Mucosa of descending colon (tissue), 3 donors: ENCODE measurements at places on chromosomes 16 and 17.

DNA sequence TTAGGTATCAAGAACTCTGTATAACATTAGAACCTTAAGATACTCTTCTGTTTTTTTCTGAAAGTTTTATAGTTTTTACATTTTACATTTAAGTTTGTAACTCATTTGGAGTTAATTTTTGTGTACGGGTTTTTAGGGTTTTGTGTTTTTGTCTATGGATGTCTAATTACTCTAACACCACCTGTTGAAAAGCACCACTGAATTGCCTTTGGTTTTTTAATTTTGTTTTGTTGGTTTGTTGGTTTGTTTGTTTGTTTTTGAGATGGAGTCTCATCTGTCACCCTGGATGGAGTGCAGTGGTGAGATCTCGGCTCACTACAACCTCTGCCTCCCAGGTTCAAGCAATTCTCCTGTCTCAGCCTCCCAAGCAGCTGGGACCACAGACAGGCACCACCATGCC is 29.8 kb upstream of the ZNF629 start:
- DNase-seq = no peak

DNA sequence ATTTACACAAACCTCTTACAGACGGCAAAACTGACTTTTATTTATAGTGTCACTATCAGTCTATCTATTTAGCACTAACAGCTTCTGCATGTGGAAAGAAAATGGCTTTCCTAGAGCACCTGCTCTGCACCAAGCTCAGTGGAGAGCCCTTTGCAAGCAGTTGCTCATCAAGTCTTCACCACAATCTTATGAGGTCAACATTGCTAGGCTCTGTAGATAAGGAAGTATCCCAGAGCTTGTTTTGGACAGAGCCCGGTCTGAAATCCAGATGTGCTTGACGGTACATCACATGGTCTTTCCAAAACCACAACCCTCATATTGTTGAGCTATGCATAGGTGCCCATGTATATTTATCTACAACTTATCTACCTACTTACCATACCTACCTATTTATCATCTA is 572.7 kb upstream of the CDH5 start:
- DNase-seq = no peak

DNA sequence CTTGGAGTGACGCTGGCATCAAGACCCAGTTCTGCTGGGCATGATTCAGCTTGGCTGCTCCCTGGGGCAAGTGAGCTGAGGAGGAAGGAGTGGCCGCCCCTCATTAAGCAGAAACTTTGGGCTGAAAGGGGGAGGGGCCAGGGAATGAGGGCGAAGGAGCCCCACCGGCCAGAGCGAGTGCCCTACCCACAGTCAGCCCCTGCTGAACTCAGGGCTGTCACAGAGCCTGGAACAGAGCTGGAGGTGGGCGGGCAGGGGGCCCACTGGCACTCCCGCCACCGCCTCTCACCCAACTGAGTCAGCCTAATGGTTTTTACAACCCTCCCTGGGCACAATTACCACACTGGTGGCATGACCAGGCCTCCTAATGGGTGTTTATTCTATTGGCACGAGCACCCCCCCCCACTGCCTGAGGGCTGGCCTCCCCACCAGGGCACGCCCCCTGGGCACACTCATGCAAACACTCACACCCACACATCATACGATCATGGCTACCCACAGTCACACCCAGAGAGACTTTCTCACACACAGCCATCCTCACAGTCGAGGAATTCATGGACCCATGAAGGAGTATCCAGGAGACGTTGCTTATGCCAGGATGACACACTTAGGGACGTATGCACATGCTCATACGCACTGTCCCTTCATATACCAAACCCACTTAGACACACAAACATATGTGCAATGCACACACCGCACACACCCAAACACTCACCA is 19.2 kb downstream of the UNC119 start:
- peak; percentile 52 for DNase-seq

GRCh38 chr16:12507366-12507765 is 296.3 kb downstream of the CPPED1 start:
- DNase-seq = no peak

- DNase-seq = no peak
Observed at GRCh38 chr17:72466606-72467005, 345.8 kb downstream of the SOX9 start.

DNA sequence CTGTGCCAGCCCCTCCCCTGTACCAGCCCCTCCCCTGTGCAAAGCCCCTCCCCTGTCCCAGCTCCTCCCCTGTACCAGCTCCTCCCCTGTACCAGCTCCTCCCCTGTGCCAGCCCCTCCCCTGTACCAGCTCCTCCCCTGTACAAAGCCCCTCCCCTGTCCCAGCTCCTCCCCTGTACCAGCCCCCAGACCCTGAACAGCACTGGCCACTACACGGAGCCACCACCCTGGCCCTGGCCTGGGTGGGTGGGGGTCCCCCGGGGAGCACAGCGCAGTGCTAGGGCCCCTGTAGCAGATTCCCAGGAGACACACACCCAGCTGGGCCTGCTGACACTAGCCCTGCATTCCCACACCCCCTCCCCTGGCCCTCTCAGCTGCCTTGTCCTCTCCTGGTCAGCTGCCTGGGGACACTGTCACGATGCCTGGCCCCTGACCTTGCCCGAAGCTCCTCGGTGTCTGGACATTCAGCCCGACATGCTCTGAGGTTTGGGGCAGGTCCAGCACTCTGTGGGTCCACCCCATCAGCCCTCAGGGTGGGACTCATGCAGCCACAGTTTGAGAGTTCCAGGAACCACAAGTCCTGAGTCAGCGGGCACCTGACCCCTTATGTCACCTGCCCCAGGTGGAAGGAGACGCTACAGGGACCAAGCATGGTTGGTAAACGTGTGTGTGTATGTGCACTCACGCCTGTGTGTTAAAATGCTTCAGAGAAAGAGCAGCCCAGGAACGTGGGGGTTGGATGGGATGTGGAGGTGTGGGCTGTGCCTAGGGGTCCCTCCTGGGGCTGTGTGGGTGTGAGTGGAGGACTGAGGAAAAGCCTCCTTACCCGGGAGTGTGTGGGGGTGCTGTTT is 114.2 kb downstream of the METRNL start:
- DNase-seq = no peak

DNA sequence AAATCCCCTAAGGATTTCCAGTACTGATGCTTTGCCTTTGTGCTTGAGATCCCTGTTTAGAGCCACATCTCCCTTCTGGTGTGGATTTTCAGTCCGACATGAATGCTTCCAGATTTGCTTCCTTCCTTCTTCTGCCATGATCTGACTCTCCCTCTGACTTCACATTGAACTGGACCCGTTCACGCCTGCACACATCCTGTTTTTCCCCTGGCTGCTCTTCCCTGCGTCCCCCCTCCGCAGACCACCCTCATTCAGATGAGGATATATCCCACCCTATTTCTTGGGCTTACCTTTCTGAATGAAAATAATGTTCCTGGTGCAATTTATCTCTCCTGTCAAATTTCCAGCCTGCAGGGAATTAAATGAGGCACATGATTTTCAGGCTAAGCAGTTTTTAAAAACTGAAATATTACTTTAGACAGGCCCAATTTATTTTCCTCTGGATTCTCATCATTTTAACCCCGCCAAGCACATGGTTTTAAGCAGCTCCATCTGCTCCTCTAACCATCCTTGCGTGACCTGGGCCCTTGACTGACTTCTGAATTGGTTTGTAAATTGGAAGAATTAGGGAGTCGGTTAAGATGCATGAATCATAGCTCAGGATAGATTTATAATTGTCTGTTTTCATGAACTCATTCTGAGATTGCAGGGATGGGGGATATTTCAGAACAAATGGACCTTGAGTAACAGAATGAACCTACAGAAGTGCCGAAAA is 59.2 kb downstream of the BMERB1 start:
- DNase-seq = no peak

DNA sequence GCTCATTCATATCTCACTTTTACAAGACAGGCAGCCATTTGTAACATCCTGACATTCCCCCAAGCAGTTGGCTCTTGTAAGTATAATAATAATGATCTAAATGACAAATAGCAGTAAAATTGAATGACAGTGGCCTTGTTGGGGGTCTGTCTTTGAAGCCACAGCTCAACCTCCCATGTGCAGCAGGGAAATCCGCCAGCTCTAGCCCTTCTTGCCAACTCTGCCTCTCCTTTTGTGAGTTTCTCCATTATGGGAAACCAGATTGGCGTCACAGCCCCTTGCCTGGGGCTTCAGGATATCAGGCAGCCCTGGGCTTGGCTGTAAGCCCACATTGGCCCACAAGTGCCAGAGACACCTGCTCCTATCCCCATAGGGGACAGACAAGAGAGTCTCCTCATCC is 70.4 kb upstream of the CACNG5 start:
- DNase-seq = no peak

DNA sequence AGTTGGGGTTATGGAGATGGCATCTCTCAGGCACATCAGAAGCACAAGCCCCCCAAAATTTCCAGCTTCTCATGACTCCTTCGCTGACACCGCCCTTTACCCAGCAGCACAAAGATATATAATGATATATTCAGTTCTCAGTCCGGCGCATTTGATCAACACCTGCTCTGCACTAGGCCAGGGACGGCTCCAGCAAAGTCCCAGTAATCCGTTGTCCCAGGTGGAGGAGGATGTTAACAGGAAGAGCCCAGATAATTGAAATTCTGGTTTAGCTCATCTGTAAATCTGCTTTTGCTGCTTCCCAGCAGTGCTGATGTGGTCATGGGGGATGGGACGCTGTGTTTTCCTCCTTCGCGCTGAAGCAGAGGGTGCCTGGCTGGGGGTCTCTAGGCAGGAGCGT is 131.5 kb downstream of the OR1D5 start:
- DNase-seq = no peak

DNA sequence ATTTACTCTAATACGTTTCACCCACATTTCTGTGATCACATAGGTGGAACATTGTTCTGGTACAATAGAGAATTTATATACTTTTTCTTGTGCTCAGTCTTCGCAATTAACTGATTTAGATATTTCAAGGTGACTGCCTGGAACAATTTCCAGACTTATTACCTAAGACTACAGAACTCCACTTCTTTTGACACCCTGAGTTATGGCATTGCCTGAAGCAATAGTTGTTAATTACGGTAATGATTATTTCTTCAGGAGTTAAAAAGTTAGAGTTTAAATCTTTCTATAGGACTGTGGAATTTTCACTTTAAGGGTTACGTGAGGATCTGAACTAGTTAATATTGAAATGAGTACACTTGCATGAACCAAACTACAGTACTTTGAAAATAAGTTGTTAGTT is 74.8 kb downstream of the MAP2K6 start:
- DNase-seq = no peak

GRCh38 chr16:52265446-52265861 is 281.5 kb downstream of the TOX3 start:
- DNase-seq = no peak

GRCh38 chr16:11582157-11582814 is 4.4 kb downstream of the LITAF start:
- DNase-seq = no peak

DNA sequence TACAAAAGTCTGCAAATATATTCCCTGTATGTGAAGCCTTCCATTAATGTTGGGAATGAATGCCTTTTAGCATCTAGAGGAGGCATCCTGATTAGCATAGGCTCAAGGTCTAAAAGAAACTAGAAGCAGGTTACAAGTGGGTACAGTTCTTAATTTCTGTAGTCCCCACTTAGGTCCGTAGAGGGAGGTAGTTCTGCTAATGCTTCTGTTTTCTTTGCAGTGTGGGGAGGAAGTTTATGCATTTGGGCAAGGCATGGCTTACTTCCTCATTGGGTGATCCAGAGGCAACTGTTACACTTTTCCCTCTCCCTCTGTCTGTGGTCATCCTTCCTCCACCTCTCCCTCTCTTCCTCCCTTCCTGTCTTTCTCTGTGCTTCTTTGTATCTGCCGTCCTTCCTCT is 108.4 kb upstream of the ZKSCAN2 start:
- DNase-seq = no peak

GRCh38 chr17:31842195-31843069 is 16.6 kb downstream of the COPRS start:
- DNase-seq = peak; percentile 83

GRCh38 chr16:4240624-4241023 is 1.3 kb downstream of the SRL start:
- no peak for DNase-seq

GRCh38 chr16:85574672-85575475 is 38.2 kb upstream of the GSE1 start:
- DNase-seq = no peak

GRCh38 chr17:62614142-62614541 is 13.3 kb upstream of the MRC2 start:
- DNase-seq = no peak

- peak; percentile 8 for DNase-seq
Observed at GRCh38 chr17:40534371-40535189, 30.7 kb downstream of the CCR7 start.

DNA sequence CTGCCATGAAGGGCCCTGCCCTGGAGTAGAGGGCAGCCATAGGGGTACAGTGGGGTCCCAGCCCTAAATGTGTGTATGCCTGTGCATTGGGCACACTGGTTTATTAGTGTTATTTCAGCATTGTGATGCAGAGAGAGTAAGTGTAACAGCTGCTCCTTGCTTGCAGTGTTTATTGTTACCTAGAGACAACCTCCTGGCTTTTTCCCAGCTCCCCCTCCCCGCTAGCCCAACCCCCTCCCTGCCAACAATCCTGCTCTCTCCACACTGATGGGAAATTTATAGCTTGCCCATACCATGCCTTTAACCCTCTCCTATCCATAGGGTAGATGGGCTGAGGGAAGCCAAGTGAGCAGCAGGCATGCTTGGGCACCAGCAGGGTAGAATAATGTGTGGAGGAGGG is 51.3 kb downstream of the NEUROD2 start:
- no peak for DNase-seq

GRCh38 chr17:2064520-2064971 is 9.6 kb downstream of the HIC1 start:
- no peak for DNase-seq

DNA sequence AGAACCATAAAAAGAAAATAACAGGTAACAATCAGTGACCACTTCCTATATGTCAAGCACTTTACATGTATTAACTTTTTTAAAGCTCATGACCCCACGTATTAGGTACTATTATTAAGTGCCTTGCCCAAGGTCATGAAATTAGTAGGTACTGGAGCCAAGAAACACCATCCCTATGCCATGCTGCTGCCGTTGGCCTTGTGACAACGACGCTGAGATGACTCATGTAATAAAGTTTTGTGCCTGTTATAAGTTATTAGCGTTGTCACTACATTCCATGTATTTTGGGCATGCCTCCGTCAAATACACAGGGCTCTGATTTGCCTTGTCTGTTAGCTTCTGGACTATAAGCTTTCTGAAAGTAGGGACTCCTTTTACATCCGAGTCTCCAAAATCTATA is 1.4 kb downstream of the BBS2 start:
- no peak for DNase-seq

DNA sequence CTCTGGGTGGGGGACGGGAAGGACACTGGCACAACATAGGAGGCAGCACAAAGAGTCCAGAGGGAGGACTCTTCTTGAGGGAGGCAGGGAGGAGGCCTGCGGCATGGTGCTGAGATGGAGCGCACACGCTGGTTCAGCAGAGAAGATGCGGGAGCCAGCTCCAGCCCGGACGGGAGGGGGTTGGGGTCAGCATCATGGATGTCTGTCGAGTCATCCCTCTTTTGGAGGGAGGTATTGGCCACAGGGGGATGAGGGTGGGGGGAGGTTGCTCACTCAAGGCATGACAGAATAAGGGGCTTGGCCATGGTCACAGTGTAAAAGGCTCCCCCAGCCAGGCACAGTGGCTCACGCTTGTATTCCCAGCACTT is 19.3 kb downstream of the DCAKD start:
- no peak for DNase-seq
